ENCODE measurements at places on chromosomes 2 and 18. TPM values are rescaled to one million over a fixed set of nuclear protein-coding genes. Genes with fewer than 3 reads are reported as not detected.

The AQP12B gene
- total RNA-seq: not detected

The ESPNL gene
- 13.5 TPM for total RNA-seq

The SULT1C4 gene
- 0.53 TPM for total RNA-seq

The OTX1 gene
- not detected for total RNA-seq

The CCDC138 gene
- 2.9 TPM for total RNA-seq

The ABCG5 gene
- not detected for total RNA-seq

The SERPINB4 gene
- not detected for total RNA-seq

The PSTPIP2 gene
- 9.5 TPM for total RNA-seq

The MEIS1 gene
- 55.5 TPM for total RNA-seq

The RMND5A gene
- total RNA-seq: 17.6 TPM

The FAM124B gene
- total RNA-seq: not detected

The LCT gene
- not detected for total RNA-seq

The ANKRD12 gene
- total RNA-seq: 5.7 TPM

The MYO3B gene
- not detected for total RNA-seq

Data from myometrial cell (primary cell).